ENCODE measurements at places on chromosomes 6 and 20.

GRCh38 chr6:158662607-158662953, 12.7 kb downstream of the SYTL3 start:
- DNase-seq = no peak

- DNase-seq = no peak
Observed at GRCh38 chr6:135073756-135074393, 19.3 kb upstream of the HBS1L start.

DNA sequence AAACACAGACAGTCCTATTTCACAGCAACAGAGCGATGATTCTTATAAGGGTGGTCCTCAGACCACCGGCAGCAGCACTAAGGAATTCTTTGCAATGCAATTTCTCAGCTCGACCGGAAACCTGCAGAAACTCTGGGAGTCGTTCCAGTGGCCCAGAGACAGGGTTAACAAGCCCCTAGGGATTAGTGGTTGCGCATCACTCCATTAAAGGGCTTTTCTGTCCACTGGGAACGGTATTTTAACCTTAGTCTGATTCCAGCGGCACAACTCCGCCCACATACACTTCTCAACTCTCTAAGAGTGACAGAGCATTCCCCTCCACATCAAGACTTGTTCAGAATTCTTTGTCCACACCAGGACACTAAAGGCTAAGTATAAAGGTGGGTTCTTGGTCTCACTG, 341.5 kb downstream of the TFAP2A start:
- DNase-seq = no peak

GRCh38 chr6:41680182-41680965, 42.1 kb downstream of the MDFI start:
- DNase-seq = no peak

- no peak for DNase-seq
Observed at GRCh38 chr20:22353586-22353985, 230.8 kb downstream of the FOXA2 start.
